ENCODE measurements at places on chromosomes 2 and 18.

DNA sequence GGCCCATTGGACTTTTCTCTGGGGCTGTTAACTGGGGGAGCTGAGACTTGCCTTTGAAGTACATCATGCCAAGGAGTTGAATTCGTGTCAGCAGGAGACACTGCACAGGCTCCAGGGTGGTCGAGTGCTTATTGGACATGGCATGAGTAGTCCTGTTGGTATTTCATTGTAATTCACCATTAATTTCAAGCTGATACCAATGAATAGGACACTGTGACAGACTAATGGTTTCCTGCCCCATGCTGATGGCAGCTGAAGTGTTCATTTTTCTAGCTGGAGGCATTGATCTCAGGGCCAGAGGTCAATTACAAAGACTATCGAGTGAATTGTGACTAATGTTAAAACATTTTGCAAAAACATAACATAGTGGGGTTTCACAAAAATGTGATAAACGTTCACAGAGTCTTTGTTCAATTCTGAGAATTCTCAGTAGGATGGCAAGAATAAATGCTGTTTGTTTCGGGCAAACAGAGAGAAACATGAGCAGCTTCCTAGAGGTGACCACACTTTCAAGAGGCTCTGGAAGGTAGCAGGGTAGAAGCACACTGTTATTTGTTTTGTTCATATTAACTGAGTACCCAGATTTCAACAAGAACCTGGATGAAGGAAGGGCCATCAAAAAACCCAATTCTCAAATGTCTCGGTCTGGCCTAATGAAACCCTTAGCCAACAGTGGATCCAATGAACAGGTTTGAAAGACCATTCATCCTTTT lies 90.6 kb upstream of the ARL4C start:
- DNase-seq: no peak

DNA sequence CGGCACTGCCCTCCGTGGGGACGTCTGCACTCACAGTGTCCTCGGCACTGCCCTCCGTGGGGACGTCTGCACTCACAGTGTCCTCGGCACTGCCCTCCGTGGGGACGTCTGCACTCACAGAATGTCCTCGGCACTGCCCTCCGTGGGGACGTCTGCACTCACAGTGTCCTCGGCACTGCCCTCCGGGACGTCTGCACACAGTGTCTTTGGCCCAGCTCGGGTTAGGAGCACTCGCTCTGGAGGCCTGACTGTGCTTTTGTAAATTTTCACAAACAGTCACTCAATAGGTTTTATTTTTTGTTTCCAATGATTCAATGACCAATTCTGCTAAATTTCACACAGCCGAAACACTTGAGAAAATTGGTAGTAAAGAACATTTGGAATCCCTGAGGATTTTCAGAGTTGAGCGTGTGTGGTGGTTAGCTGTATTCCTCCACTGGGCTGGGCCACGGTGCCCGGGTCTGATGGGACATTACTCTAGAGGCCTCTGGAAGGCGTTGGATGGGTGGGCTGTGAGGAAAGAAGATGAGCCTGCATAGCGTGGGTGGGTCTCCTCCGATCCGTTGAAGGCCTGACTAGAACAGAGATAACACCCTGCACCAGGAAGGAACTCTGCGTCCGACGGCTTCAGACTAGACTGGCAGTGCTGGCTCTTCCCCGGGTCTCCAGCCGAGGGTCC lies 134.8 kb downstream of the RTP5 start:
- DNase-seq: no peak

- no peak for DNase-seq
Measured at GRCh38 chr2:12967804-12968203, 251.1 kb downstream of the TRIB2 start.

DNA sequence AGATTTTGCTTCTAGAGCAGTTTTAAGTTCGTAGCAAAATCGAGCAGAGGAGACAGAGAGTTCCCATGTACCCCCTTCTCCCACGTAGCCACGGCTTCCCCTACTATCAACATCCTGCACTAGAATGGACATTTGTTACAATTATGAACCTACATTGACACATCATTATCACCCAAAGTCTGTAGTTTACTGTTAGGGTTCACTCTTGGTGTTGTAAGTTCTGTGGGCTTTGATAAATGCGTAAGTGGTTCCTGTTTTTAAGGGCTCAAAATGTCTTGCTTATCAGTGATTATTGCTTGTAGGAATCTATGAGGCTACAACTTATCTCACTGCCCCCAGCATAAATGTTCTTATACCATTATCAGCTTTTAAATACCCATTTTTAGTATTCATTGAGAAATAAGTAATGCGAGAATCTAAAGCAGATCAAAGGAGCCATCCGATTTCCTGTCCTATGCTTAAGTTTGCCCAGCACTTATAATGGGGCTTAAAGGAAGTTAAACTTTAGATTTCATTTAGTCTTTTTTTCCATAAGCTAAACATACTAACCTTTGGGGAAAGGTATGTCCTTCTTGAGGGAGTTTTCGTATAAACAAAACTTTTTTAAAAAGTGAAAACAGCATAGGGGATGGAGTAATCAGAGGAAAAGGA lies 118.7 kb downstream of the HAUS1 start:
- no peak for DNase-seq

GRCh38 chr2:7732497-7732896 lies 815.3 kb downstream of the RNF144A start:
- no peak for DNase-seq

GRCh38 chr2:120575966-120576365 lies 159.7 kb upstream of the GLI2 start:
- no peak for DNase-seq

DNA sequence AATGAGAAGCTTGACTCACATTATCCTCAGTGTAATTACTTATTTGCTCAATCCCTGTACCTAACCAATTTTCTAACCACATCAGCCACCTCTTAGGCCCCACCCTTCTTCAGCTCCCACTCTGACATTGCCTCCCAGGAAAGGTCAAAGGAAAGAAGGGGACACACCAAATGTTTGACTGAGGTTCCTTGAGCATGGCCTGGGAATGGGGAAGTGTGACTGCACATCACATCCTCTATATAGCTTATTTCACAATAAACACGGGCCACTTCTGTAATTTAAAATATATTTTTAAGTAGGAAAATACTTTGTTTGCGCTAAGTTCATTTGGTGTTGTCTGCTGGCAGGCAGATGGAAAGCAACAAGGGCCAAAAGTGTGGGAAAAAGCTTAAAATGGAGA lies 3.0 kb upstream of the FIGLA start:
- DNase-seq: no peak

GRCh38 chr18:77896586-77897252 lies 647.1 kb downstream of the GALR1 start:
- no peak for DNase-seq

DNA sequence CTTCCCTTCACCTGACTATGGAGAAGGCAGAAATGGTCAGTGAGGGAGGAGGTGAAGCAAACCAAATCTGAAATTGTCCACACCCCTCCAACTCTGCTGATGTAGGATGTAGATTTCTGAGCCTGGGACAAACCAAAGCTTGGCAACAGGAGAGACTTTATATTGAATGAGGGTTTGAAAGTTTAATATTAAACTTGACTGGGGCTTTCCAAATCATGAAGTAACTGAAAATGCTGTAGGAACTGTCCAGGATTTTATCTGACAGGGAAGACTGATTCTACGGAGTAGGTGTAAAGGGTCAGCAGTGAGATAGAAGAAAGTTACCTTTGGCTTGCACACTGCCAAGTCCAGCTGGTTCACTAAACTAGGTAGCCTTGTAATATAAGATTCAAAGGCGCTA lies 194.5 kb downstream of the TDRD15 start:
- DNase-seq: no peak
